AG10803 (cell line): ENCODE measurements at places on chromosomes 1 and 21.

DNA sequence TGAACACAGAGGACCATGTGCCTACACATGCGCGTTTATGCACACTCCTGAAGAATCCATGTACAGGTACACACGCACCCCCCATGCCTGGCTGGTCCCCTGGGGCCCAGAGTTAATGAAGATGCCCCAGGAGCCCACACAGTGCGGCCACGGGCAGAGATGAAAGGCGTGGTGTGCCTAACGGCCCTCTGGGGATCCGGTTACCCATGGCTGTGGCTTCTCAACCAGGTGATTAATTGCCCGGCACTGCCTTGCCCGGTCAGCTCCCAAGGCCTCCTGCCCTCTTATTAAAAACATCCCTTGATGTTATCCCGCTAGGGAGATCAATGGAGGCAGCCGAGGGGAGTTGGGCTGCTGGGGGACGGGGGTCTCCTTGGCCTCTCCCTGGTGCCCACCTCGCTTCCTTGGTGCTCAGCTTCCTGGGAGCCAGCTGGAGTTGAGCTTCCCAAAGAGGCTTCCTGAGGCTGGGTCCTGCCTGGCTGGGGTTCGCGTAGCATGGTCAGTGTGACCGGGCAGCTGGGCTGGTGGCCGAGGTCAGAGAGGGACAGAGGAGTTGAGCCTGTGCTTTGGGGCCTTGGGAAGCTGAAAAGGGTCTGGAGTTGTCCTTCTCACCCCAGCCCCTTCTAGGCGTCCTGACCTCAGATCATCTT, 75.0 kb upstream of the WNT4 start:
- DNase-seq = no peak

GRCh38 chr1:233376382-233377110, 49.0 kb downstream of the MAP3K21 start:
- no peak for DNase-seq

DNA sequence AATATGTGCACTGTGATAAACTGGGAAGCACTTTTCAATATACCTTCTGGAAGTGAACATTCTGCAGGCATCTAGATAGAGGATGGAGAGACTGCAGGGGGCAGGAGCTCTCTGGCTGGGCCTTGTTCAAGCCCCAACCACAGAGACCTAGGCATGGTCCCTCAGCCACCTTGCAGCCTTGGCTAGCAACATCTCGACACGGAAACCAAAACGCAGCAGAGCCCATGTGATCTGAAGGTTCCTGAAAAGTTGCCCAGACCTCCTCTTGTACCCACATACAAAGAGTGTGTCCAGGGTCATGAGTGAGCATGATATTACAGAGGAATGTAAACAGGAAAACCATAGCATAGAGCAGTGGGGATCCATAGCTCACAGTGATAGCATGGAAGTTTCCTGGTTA, 33.1 kb upstream of the SAMD11 start:
- no peak for DNase-seq

DNA sequence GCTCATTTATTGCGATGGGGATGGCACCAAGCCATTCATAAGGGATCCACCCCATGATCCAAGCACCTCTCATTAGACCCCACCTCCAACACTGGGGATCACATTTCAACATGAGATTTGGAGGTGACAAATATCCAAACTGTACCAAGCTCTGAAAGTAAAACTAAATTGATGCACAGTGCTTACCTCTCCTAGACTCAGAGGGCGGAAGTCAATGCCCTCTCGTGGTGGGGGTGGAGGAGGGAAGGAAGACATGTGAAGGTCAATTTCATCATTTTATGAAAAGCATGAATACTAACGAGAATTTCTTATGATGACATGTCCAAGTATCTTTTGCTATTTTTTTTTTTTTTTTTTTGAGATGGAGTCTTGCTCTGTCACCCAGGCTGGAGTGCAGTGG, 120.0 kb downstream of the PGBD5 start:
- DNase-seq = no peak

DNA sequence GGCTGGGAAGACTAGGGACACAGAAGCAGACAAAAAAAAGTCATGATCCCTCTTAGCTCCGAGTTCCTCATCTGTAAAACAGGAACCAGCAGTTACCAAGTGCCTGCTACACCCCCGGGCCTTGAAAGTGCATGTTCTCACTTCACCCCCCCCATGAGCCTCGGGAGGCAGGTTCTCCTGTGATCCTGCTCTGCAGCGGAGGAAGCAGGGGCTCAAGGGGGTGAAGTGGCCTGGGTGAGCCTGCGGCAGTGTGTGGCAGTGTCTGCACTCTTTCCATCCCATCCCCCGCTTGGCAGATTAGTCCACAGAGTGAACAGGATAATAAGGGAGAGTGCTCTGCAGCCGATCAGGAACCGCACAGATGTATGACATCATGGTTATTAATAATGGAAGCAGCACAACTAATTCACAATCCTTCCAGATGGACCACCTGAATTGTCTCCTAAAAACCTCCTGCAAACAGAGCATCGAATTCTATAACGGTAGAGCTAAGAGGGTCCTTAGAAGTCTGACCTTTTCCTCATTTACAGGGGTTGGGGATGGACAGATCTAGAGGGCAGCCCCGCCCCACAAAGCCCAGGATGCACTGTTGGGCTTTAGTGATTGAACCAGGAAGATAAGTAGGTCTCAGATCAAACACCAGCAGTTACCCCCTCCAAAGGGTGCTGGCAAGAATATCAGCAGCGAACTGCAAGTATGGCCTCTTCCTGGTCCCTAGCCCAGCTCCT, 174.1 kb upstream of the EDN2 start:
- no peak for DNase-seq

DNA sequence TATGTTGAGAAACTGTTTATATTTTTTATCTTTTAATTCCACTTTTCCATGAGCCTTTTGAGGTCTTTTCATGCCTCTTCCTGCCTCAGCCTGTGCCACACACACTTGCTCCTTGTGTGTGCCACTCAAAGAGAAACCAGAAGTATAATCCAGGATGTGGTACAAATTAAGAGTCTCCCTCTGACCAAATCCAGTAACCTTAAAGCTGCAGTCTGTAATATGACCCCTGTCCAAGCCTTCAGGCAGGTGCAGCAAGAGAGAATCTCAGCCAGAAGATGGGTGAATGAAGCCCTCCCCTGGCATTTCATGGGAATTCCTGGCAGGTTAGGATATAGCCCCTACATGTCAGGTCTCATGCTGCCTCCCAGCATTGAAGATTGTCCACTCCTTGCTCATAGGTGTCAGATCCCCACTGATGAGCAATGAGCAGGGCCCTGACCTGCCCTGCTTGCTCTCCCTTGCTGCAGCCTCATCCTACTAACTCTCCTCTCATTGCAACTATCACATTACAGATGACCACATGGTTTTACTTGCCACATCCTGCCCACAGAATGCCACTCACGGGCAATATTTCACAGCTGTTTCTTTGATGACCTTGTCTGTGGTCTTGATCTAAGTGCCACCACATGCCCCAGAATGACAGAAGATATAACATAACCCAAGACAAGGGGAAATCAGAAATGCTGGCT, 169.3 kb downstream of the SEC16B start:
- peak; percentile 78 for DNase-seq

DNA sequence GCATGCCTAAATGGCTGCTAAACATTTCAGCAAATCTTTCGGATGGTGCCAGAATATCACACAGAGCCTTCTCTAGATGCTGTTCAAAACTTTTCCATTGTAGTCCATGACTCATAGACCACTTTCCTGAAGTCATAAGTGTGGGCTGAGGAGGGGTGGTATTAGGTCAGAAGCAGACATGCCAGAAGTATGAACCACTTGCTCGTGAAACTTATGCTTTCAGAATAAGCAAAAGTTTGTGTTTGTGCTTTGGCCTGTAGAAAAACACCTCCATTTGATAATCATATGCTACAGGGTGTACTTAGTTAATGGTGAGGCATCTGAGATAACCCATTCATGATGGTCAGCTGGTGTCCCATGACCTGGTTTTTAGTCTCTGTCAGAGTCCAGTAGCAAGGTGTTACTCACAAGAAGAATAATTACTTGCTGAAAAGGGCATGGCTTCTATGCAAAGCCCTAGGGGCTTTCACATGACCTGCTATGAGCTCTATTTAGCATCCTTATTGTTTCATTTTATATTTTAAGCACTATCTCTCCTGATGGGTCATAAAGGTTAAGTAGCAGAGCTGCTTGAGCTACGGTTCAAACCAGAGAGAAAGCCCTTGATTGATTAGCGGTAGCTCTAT, 183.1 kb upstream of the IVNS1ABP start:
- peak; percentile 88 for DNase-seq

- peak; percentile 91 for DNase-seq
Measured at GRCh38 chr1:31422505-31423319, 9.7 kb downstream of the SERINC2 start.

DNA sequence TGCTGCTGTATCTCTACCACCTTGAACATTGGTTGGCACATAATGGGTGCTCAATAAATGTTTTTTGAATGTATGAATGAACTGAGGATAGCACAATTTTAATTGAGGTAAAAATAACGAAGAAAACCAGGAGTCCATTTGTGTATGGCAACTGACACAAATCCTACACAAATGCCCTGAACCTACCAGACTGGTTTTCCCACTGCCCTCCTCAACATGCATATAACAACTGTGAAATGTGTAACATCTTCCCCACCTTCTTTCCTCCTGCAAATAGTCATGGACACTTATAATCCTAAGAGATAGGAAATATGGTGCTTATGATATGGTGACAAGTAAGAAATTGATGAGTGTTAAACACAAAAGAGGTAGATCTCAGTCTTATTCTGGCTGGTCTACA, 9.9 kb upstream of the LMO4 start:
- DNase-seq = no peak

DNA sequence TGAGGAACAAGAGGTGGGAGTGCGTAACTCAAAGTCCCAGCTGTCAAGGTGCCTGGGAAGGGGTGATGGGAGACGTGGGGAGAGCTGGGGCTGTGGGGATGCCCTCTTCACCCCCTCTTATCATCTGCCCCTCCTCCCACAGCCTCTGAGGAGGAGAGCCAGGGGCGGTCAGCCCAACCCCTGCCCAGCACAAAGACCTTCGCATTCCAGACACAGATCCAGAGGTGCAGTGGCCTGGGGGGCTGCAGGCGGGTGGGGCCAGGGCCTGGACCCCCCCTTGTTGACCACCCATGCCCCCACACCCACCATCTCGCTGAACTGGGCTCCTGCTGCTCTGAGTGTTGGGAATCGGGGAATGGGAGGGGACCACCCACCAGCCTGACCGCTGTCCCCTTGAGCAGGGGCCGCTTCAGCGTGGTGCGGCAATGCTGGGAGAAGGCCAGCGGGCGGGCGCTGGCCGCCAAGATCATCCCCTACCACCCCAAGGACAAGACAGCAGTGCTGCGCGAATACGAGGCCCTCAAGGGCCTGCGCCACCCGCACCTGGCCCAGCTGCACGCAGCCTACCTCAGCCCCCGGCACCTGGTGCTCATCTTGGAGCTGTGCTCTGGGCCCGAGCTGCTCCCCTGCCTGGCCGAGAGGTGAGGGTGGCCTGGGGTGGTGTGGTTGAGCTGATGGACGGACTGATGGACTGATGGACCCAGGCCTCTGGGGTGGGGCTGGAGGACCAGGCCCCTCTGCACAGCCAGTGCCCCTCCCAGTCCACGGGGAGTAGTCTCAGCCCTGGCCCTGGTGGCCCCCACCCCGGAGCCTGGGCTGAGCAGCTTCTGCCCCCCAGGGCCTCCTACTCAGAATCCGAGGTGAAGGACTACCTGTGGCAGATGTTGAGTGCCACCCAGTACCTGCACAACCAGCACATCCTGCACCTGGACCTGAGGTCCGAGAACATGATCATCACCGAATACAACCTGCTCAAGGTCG, 29.7 kb downstream of the TRIM11 start:
- DNase-seq = no peak

GRCh38 chr1:35539073-35539823, 18.0 kb downstream of the KIAA0319L start:
- peak; percentile 63 for DNase-seq

DNA sequence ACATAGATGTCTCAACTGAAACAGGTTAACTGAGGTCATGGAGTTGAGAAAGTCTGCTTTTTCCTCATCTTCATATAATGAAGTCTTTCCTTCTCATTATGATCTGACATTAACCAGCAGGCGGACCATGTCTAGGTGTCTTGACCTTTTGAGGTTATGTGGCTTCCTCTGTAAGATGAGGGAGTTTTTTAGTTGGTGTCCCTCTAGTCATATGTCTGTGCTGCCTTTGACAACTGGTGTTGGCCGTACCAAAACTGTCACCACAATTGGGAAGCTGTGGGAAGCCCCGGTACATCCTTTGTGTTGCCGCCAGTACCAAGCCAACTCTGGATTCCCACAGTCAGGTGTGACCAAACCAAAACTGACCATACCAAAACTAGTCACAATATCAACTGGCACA, 105.1 kb downstream of the PBX1 start:
- DNase-seq = no peak

DNA sequence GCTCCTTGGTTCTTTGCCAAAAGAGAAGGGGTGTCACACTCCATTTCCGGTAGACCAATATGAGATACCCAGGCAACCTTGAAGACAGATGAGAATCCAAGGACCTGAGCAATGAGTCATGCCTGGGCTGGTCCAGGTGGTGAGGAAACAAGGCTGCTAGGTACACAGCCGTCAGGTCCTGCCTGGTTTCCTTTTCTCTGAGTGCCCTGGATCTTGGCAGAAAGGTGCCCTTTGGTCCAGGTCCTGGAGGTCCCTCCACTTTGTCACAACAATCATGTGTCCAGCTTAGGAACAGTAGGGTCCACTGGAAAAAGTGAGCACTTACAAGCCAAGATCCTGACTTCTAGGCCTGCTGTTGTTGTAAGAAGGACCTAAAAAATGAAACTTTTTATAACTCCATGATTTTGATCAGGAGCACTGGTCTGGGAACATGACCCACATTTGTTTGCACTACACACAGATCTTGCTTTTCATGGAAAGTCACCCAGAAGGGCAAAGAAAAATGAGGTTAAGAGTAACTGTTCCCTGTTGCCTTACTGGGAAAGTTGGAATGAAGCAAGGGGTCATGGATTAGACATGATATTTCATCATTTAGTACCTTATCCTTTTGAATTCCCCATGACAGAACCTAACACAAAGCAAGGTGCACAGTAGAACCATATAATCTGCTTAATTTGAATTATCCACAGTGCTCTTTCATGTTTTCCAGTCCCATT, 94.7 kb downstream of the PAPPA2 start:
- DNase-seq = no peak

GRCh38 chr21:45004481-45005247, 64.8 kb downstream of the SLX9 start:
- DNase-seq = no peak
